ENCODE measurements at places on chromosomes 12 and 14.
A peak's percentile ranks its signal among the peaks of the same experiment; 100 is the strongest.

DNA sequence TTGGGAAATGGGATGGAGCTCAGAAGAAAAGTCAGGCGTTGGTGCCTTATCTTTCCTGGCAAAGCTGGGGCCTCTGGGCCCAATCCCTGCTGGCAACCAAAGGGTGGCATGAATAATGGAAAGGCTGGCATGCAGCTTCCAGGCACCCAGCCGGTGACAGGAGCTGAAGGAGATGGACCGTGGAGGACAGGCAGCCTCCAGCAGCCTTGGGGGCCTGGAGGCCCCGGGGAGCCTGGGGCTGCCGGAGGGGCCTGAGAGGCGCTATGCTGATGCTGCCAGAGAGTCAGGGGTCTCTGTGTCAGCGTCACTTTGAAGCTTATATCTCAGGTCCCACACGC is 38.2 kb upstream of the EML1 start:
- DNase-seq, result no peak

DNA sequence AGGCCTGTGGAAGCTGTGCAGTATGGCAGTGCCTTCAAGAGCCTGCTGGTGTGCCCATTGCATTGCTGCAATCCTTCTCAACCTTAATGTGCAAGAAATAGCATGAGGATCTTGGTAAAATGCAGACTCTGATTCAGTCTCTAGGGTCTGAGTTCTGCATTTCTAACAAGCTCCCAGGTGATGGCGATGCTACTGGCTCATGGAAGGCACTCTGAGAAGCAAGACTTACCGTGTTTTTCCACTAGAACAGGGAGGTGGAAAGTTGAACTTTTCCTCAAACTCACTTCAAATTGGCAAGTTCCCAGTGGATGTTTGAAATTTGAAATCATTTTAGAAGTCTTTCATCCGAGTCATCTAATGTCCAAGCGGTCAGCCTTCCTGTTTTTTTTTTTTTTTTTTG is 55.5 kb downstream of the MYRFL start:
- no peak for DNase-seq

DNA sequence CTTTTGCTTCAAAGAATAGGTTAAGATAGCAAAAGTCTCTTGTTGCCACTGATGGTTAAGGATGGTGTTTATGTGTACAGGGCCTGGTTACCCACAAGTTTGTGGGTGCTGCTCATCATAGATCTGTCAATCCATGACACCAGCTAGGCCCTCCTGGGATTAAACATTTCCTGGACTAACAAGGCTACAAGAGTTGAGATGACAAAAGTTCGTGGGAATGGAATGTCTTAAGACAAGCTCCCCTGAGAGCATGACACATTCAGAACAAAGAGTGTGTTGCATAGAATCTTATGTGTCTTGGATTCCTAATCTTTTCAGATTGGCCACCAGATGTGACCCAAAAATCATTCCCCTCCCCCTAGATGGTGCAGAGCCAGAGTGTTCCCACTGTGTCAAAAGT is 592.5 kb upstream of the USP15 start:
- no peak for DNase-seq

DNA sequence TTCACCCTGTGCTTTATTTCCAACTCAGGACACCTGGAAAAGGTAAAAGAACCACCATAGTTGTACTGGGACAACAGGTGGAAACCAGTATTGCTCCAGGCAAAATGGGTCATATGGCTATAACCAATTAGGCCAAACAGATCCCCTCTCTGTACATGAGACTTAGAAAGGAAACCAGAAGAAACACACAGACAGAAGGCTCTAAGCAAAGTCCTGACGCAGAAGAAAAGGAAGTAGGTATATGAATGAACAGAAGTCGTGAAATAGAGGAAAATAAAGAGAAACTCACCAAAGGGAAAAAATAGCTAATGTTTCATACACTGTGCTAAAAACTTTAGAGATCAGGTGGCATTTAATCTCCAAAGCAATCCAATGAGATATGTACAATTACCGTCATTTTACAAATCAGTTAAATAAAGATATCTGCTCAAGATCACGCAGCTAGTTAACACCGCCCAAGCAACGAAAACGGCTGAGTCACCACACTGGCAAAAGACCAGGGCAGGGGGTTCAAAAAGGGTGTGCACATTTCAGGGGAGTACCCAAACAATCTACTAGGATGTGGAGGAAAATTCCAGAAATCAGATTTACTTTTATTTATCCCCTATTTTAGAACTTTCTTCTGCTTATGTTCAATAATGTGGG is 82.3 kb downstream of the ITPR2 start:
- DNase-seq, result peak; percentile 45

DNA sequence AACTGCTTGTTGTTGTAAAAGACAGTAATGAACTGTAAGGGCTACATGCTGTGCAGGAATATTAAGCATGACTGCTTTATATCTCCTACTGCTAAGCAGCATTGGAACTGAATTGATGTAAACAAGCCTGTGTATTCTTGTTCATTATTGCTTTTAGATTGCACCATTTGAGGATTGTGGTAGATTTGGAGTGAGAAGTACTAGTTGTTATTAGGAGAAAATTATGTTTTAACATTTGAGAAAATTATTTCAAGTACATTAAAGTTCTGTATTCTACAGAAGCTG is 212.7 kb downstream of the ERC1 start:
- no peak for DNase-seq

GRCh38 chr12:43812926-43813325 is 6.8 kb upstream of the TWF1 start:
- DNase-seq, result no peak

- no peak for DNase-seq
These were observed 269.0 kb upstream of the RPL10L start for GRCh38 chr14:46920542-46920941.

DNA sequence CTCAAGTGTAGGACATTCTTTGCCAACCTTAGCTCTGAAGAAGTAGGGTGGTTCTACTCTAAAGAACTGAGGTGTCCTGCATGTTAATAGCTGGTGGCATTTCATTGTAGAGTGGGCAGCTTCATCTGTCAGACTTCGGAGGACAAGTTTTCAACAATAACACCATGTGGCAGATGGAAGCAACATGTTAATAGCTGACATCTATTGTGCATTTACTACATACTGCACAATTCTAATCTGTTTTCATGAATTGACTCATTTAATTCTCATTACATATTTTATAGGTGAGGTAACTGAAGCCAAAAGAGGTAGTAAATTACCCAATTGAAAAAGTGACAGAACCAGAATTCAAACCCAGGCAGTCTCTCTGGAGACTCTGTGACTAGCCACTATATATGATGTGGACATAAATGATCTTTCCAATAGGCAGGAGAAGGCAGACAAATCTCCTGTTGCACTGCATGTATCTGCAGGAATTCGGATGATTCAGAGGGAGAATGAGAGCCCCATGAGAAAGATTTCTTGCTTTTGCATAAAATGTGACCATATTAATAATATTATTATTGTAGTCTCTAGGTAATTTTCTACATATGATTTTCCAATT is 137.2 kb upstream of the E2F7 start:
- no peak for DNase-seq

DNA sequence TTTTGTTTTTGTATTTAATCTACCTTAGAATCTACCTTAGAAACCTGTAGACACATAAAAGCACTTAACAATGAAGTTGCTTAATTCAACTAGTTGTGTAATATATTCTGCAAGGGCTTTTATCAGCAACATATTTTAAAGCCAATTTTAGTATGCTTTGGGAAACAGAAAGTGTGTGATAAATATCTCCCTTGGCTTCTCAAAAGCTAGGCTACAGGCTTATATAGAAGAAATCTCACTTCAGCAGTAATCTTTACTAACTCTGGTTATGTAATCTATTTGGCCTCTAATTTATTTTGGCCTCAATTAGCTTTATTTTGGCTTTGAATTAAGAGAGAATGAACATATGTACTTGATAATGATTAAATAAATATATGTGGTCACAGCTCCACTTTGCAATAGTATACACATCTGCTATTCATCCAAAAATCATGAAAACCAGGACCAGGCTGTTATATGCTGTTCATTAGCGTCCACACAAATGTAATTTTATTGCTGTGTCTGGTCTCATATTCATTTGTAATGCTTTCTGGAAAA is 37.2 kb downstream of the LRP6 start:
- no peak for DNase-seq

- no peak for DNase-seq
These were observed 15.4 kb downstream of the CLMN start for GRCh38 chr14:95304342-95304741.

GRCh38 chr12:93245543-93245942 is 132.2 kb upstream of the NUDT4 start:
- peak; percentile 12 for DNase-seq

GRCh38 chr12:91507754-91508153 is 325.1 kb upstream of the DCN start:
- DNase-seq, result no peak

DNA sequence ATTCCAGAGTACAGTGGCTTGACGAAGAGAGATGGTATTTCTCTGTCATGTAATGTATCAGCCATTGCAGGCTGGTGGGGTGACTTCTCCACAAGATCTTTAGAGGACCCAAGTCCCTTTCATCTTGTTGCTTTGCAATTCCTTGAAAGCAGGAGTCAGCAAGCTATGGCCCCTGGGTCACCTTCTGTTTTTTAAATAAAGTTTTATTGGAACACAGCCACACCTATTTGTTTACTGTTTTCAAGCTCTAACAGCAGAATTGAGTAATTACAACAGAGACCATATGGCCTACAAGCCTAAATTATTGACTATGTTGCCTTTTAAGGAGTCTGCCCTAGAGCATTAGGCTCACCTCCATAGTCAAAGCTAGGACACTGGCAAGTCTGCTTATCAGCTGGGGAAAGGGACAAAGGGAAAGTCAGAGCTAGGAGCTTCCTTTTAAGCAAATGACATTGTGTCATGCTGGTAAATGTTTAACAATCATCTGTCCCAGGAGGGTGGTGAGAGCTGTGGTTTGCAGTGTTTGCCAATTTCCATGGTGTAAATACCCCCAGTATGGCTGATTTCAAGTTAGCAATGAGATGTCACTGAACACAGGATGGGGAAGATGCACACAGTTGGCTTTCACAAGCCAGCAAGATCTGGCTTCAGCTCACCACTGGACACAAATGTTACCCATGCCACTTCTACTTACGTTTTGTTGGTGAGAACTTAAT is 87.7 kb upstream of the PWP1 start:
- no peak for DNase-seq

GRCh38 chr12:7190268-7191055 is 976 bp downstream of the PEX5 start:
- no peak for DNase-seq

- DNase-seq, result no peak
These were observed 9.8 kb upstream of the PHLDA1 start for GRCh38 chr12:76041406-76041805.

GRCh38 chr12:65466911-65467310 is 188.4 kb downstream of the MSRB3 start:
- DNase-seq, result no peak

DNA sequence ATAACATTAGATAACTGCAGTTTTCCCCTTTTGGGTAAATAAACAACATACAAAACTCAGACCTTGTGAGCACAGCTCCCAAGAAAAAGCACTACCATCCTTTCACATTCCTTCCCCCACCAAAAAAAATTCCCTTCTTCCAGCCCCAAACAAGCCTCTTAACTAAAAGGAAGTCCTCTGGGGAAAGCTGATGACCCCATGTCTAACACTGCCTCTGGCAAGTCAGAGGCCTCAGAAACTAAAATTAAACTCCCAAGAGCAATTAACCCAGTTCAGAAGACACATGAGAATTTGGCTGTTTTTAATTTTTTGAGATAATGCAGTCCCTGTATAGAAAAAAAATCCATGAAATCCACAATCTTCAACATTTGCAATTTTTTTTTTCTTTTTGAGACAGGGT is 127.7 kb downstream of the SPTSSA start:
- DNase-seq, result no peak

- no peak for DNase-seq
These were observed 47.4 kb downstream of the SMIM41 start for GRCh38 chr12:52126605-52127578.

DNA sequence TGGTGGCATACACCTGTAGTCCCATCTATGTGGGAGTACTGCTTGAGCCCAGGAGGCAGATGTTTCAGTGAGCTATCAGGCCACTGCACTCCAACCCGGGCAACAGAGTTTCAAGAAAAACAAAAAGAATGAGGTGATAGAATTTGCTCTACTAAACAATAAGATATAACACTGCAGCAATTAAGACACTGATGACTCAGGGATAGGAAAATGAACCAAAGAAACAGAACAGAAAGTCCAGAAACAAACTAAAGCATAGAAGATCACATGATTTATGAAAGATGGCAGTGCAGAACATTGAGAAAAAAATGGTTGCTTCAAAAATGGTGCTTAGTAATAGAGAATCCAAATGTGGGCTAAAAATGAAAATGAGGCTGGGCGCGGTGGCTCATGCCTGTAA is 65.2 kb upstream of the AP4S1 start:
- no peak for DNase-seq

GRCh38 chr14:102793531-102794328 is 16.5 kb downstream of the TRAF3 start:
- DNase-seq, result no peak

- DNase-seq, result no peak
These were observed 53.2 kb downstream of the SMOC1 start for GRCh38 chr14:69932391-69932790.

GRCh38 chr14:61700104-61700886 is 5.0 kb downstream of the HIF1A start:
- no peak for DNase-seq

- peak; percentile 25 for DNase-seq
These were observed 84.3 kb downstream of the ETNK1 start for GRCh38 chr12:22709292-22709691.

DNA sequence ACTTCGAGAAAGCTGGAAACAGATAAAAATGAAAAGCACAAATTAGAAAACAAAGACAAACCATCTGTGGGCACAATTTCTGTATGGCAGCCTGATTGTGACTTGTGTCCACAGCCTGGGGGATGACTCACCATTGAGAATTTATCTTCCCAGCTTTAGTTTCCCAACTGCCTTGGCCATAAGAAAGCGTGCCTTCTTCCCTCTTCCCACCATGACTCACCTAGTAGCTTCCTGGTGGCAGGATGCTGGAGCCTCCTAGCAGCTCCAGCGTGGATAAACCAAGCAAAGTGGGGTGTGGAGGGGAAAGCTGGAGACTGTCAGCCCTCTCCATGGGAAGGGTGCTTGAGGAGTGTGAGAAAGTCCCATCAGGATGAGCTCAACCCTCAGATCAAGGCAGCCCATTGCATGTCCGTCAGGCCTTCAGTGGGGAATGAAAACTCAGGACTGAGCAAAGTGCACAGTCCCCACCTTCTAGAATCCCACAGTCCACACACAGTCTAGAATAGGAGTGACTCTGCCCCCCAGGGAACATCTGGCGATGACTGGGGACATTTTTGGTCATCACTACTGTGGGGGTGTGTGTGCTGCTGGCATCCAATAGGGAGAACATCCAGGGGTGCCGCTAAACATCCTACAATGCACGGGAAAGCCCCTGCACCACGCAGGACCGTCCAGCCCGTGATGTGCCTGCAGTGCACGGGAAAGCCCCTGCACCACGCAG is 22.4 kb upstream of the SERPINA6 start:
- no peak for DNase-seq

Data from hematopoietic multipotent progenitor cell treated with erythropoietin and hydrocortisone succinate and interleukin-3 and kit ligand, for 8 days (in vitro differentiated cells).